Umbilical cord (tissue), 2 donors: ENCODE measurements at places on chromosomes 13 and 19. TPM values are rescaled to one million over a fixed set of nuclear protein-coding genes. Genes with fewer than 3 reads are reported as not detected.

The KASH5 gene
- 1.7 TPM for total RNA-seq

The PLA2G4C gene
- total RNA-seq: 9.1 TPM

The NLRP11 gene
- total RNA-seq: 0.48 TPM

The KIR3DL1 gene
- 1.7 TPM for total RNA-seq

The CGB3 gene
- total RNA-seq: not detected

The CD79A gene
- not detected for total RNA-seq

The KLF2 gene
- 65.2 TPM for total RNA-seq

The SLC10A2 gene
- total RNA-seq: 5.1 TPM

The LMTK3 gene
- total RNA-seq: not detected

The SYT3 gene
- 0.48 TPM for total RNA-seq

The EFNA2 gene
- total RNA-seq: not detected

The NKPD1 gene
- 0.48 TPM for total RNA-seq

The SYNGR4 gene
- not detected for total RNA-seq

The TCF3 gene
- 18.5 TPM for total RNA-seq

The KLK15 gene
- 1.2 TPM for total RNA-seq

The POLRMT gene
- 11.8 TPM for total RNA-seq

The ZSCAN22 gene
- total RNA-seq: 2.9 TPM

The KLK2 gene
- total RNA-seq: 9.6 TPM

The ZNF729 gene
- total RNA-seq: 10.6 TPM

The CALR3 gene
- total RNA-seq: not detected

The PLIN5 gene
- total RNA-seq: 0.72 TPM

The EPS8L1 gene
- 5.8 TPM for total RNA-seq

The PLIN3 gene
- total RNA-seq: 86.2 TPM

The KLF5 gene
- total RNA-seq: 5.1 TPM

The ACOD1 gene
- not detected for total RNA-seq

The MBOAT7 gene
- total RNA-seq: 13.7 TPM

The NCR1 gene
- not detected for total RNA-seq

The KCNJ14 gene
- 0.48 TPM for total RNA-seq

The VSTM2B gene
- not detected for total RNA-seq

The PTPRH gene
- 0.24 TPM for total RNA-seq

The COX6B1 gene
- 177 TPM for total RNA-seq

The HS6ST3 gene
- total RNA-seq: 3.9 TPM

The JAK3 gene
- total RNA-seq: 32.7 TPM

The IL4I1 gene
- total RNA-seq: 1.4 TPM

The PPP2R1A gene
- 39.5 TPM for total RNA-seq

The IGFL4 gene
- 3.4 TPM for total RNA-seq

The EFNB2 gene
- total RNA-seq: 20.5 TPM

The ZNF433 gene
- 8.4 TPM for total RNA-seq

The SLC6A16 gene
- total RNA-seq: 3.6 TPM

The DHDH gene
- total RNA-seq: not detected

The C19orf81 gene
- not detected for total RNA-seq

The RNF17 gene
- total RNA-seq: not detected

The SMAD9 gene
- 27.0 TPM for total RNA-seq

The KCTD15 gene
- 110 TPM for total RNA-seq

The ERFL gene
- total RNA-seq: not detected

The CLEC17A gene
- not detected for total RNA-seq

The FPR2 gene
- 7.0 TPM for total RNA-seq

The TNNI3 gene
- total RNA-seq: 3.6 TPM

The IGFL3 gene
- not detected for total RNA-seq

The GGN gene
- not detected for total RNA-seq

The ZNF30 gene
- total RNA-seq: 5.5 TPM

The IL11 gene
- 12.0 TPM for total RNA-seq

The TMEM59L gene
- total RNA-seq: 6.3 TPM

The LINGO3 gene
- not detected for total RNA-seq

The CYP4F2 gene
- total RNA-seq: not detected

The ARL11 gene
- 2.9 TPM for total RNA-seq

The OR7D4 gene
- total RNA-seq: 4.3 TPM
